ENCODE measurements at places on chromosomes 1 and 21.

GRCh38 chr1:230210981-230211336, 143.9 kb downstream of the GALNT2 start:
- DNase-seq: no peak

- DNase-seq: no peak
Observed at GRCh38 chr1:183000167-183000962, 22.9 kb upstream of the LAMC1 start.

DNA sequence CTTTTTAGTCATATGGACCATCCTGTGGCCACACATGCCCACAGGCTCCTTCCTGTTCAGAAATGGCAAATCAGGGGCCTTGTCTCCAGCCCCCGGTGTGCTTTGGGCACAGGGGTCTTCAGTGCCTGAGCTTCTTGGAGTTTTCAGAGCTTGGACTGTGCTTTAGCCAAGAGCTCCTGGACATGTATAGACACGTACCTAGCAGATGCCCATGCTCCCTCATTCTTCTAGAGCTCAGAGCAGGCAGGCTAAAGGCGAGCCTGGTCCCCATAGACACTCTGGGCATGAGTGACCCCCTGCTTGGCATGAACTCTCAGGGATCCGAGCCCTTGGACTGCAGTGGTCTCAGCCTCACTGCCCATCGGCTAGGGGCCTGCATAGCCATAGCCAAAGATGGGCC, 106.8 kb downstream of the EPHB2 start:
- no peak for DNase-seq

- DNase-seq: no peak
Observed at GRCh38 chr1:193581341-193581740, 394.9 kb upstream of the B3GALT2 start.

DNA sequence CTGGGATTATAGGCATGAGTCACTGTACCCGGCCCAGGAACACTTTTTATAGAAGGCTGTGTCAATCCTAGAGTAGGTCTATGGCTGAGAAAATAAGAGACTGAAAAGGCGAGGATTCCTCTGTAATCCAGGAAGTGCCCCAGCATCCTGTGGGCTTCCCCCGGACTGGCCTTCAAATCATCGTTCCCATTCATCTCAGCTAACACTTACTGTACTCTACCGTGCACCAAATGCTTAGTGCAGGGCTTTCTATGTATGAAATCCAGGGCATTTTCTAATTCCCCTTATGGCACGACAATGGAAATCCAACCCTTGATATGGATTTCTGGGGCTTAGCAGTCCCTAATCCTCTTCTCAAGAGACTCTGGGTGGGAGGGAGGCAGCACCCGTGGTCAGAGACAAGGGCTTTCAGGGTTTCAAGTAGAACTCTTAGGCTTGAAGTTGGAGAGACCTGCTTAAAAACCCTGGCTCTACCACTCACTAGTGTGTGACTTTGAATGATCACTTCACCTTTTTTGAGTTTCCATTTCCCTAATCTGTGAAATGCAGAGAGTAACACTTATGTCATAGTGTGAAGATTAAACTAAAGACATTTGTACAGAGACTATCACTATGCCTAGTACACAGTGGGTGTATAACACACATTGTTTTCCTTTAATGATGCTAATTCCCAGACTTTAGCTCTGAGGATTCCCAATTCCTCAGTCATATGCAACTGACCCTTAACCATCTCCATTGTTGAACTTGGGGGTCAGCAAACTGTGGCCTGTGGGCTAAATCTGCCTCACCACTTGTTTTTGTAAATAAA, 20.3 kb downstream of the MECR start:
- DNase-seq: no peak

DNA sequence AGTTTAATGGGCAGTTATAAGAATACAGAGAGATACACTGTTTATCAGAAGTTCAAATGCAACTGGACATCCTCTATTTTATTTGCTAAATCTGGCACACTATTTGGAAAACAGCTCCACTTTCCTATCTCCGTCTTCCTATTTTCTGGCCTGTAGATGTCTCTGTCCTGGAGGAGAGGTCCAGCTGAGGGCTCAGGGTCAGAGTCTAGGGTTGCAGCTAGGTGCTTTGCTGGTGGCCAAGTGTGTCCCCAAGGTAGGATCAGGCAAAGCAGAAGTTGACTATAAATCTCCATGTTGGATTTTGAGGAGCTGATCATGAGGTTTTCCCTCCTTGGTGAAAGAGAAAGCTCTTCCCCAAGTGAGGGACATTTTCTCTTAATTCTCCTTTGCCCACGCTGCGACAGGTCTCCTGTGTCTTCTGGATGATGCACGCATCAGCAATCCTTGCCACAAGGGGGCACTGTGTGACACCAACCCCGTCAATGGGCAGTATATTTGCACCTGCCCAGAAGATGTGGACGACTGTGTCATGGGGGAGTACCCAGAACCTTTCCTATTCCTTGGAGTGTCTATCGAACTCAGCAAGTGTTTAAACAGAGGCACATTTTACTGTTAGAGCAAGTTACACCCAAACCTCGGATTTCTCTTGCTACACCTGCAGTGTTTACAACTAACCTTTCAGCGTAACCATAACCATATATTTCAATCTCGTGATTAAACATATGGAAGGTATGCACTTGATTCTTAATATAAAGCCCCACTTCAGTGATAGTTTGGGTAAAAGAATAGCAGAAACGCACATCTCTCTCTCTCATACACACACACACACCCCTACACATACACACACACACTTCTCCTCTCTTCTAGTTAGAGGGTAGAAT, 10.2 kb downstream of the ADAM30 start:
- no peak for DNase-seq

GRCh38 chr21:43880111-43880985, 15.3 kb downstream of the AGPAT3 start:
- DNase-seq: no peak

- no peak for DNase-seq
Observed at GRCh38 chr1:94895518-94895917, 31.4 kb downstream of the CNN3 start.

DNA sequence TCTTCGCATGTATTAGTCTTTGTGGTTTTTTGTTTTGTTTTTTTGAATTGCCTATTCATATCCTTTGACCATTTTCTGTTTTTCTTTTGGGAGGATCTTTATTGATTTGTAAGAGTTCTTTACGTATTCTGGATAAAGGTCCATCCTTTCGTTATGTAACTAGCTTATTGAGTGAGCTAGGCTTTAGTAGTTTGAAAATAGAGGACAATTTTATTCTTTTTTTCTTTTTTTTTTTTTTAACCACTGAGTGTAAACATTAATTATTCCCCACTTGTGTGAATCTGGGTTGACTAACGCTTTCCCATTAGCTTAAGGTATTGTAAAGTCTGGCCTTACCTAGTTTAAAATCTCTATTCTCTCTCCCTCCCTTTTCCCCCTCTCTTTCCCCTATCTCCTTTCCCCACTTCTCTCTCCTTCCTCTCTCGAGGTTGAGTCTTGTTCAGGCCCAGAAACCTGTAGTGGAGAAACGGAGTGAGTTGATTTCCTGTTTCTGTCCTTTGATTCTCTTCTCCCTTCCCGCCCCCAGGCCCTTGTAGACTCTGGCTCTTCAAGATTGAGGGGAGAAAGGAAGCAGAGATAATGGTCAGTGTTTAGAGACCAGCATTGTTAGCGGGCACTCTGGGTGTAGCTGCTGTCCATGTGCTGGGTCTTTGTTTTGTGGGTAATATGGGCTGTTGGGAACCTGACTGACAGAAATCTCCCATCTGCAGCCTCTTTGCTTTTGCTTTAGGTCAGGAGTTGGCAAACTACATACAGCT, 1.5 kb downstream of the MORC3 start:
- DNase-seq: no peak

DNA sequence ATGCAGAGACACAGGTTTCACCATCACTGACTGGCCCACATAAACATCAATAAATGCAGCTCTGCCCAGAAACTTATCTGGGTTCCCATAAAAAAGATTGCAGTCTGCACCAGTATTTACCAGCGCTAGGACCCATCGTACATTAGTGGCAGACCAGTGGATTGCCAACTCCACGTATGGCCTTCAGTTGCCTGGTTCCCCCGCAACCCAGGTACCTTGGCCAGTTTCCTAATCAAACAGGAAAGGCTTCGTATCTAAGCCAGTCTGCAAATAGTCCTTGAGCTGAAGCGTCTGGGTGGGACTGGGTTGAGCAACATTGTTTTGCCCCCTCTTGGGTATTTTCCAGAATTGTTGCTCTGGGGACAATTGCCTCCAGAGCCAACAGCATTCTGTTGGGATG, 1639.3 kb downstream of the MRPL39 start:
- no peak for DNase-seq

DNA sequence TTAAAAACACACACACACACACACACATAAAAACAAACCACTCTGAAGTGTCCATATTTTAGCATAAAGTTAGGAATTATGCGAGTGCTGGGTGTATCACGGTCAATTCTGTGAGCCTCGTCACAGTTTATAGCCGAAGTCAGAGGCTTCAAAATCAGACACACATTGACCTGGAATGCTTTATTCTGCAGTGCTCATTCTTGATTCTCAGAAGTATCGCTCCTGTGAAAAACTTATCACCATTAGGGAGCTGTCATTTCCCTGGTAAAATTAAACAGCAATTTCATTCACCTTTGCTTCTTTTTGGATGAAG, 8.7 kb upstream of the IRF2BP2 start:
- no peak for DNase-seq

GRCh38 chr1:107359472-107360241, 218.8 kb downstream of the NTNG1 start:
- no peak for DNase-seq

- no peak for DNase-seq
Observed at GRCh38 chr1:231541842-231542241, 13.4 kb downstream of the TSNAX start.

DNA sequence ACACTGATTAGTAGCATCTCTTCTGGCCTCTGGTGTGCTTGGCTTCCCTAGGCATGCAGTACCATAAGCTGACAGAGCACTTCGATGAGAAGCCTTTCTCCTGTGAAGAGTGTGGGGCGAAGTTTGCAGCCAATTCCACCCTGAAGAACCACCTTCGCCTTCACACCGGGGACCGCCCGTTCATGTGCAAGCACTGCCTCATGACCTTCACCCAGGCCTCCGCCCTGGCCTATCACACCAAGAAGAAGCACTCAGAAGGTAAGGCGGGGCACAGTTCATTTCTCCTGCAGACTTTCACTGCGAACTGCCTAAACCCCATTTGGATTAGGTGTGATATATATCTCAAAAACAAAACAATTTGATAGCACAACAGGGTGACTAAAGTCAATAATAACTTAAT, 50.4 kb upstream of the EPHA8 start:
- no peak for DNase-seq

DNA sequence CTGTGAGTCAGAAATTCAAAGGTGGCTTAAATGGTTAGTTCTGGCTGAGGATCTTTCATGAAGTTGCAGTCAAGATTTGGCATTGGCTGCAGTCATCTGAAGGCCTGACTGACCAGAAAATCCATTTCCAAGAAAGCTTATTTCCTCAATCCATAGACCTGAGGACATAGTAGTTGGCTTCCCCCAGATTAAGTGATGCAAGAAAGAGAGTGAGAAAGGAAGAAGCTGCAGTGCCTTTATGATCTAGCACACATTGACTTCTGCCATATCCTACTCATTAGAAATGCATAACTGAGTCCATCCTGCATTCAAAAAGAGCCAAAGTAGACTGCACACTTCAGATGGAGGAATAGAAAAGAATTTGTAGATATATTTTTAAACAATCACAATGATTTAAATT, 222.6 kb downstream of the COL24A1 start:
- DNase-seq: no peak

GRCh38 chr21:26840201-26840600, 5.0 kb downstream of the ADAMTS1 start:
- no peak for DNase-seq

GRCh38 chr1:185033686-185034085, 11.7 kb upstream of the RNF2 start:
- no peak for DNase-seq

GRCh38 chr1:235270625-235271024, 57.4 kb downstream of the ARID4B start:
- no peak for DNase-seq

- DNase-seq: no peak
Observed at GRCh38 chr1:55081905-55082296, 42.6 kb downstream of the PCSK9 start.

- DNase-seq: no peak
Observed at GRCh38 chr1:226520640-226521355, 27.8 kb upstream of the STUM start.

DNA sequence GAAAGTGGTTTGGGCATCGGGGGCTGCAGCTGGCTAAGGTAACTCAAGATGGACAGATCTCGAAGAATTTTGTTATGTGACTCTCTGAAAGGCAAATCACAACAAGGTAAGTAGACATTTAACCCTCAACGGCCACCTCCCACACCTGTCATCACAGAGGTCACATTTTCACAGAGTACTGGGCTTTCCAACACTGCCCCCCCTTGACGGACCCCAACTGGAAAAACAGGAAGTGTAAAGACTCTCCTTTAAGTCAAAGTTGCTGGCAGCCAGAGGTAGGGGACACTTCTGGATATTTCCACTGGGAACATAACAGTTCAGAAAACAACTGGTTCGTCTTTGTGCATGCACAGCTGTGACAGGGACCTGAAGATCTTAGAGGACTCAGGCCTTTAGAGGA, 22.3 kb downstream of the NOL9 start:
- no peak for DNase-seq

GRCh38 chr1:199550199-199551065, 477.1 kb upstream of the NR5A2 start:
- no peak for DNase-seq

DNA sequence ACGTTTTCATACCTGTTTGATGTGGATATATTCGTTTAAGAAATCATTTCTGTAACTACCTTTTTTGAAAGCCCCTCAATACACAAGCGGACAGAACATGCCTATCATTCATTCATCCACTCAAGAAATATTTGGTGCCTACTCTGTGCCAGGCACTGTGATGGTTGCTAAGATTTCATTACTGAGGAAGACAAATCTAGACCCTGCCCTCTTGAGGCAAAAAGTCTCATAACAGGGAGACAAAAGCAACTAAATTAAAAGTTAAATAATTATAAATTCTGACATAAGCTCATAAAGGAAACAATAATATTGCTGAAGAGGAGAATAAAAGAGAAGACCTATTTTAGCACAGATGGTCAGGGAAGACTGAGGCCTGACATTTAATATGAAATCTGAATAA, 203.5 kb upstream of the ZNHIT6 start:
- no peak for DNase-seq

DNA sequence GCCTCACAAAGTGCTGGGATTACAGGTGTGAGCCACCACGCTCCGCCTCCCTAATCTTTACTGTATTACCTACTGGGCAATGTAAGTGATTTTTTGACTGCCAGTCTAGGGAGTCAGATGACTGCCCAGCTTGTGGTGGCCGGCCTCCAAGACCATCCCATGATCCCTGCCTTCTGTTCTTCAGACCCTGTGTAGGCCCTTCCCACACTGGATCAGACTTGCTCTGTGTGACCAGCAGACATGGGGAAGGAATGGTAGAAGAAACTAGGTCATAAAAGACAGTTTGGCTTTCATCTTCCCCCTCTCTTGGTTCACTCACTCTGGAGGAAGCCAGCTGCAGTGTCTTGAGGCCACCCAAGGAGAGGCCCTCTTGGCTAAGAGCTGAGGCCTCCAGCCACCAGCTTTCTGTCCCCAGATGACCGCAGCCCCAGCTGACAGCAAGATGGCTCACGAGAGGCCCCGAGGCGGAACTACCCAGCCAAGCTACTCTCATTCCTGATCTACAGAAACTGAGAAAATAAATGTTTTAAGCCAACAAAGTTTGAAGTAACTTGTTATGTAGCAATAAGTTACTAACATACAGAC, 14.5 kb upstream of the CBR3 start:
- DNase-seq: no peak

Data from GOT3 (cell line).